Nephron progenitor cell (in vitro differentiated cells): ENCODE measurements at places on chromosomes 7 and 10.

- DNase-seq = no peak
- no peak overlapping the region for H3K4me3 ChIP-seq
- no peaks in the 10 kb centered on the region for H3K4me1 ChIP-seq
- no peak overlapping the region for H3K27ac ChIP-seq
These were observed 105.4 kb downstream of the ODAD2 start for GRCh38 chr10:27893358-27893954.

DNA sequence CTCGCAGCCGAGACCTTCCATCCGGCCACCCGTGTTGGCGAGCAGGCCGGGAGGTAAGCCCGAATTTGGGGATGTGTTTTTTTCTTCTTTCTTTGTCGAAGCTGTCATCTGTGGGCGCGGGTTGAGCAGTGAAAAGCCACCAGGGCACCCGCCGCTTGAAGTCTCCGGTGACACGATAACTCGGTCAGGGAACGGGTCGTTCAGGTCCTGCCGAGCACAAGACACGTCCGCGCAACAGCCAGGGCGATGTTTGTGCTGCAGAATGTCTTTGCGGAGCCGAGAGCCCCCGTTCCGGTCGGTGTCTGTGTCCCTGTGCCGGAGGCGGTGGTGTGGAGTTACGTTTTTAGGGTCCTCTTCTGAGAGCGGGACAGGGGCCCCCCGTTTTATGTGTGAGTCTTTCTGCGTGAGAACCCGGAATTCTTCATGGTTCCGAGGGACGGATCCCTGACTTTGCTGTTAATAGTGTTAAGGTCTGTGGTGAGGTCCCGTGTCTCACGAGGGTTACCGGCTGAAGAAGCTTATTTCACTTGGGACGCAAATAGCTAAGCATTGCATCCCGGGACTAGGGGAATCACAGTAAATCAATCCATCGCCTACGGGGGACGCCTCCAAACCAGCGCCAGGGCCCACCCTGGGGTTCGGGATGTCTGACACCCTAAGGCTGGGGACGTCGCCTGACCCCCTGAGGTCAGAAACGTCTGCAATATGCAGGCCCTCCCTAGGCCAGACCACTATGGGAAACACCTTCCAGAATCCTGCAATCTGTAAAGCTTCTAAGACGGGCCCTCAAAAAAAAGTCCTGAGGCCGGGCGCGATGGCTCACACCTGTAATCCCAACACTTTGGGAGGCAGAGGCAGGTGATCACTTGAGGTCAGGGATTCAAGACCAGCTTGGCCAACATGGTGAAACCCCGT lies 99.5 kb downstream of the ELFN1 start:
- H3K27ac ChIP-seq = no peak overlapping the region
- H3K36me3 ChIP-seq = no peaks in the 10 kb centered on the region
- no peak for DNase-seq
- H3K4me3 ChIP-seq = no peak overlapping the region
- H3K27me3 ChIP-seq = peaks cover 13% of the 10 kb centered on the region
- no peaks in the 10 kb centered on the region for H3K4me1 ChIP-seq

- no peak overlapping the region for H3K4me3 ChIP-seq
- no peaks in the 10 kb centered on the region for H3K36me3 ChIP-seq
- no peaks in the 10 kb centered on the region for H3K4me1 ChIP-seq
- H3K27ac ChIP-seq = no peak overlapping the region
These were observed 70.4 kb upstream of the APBB1IP start for GRCh38 chr10:26367771-26368170.

DNA sequence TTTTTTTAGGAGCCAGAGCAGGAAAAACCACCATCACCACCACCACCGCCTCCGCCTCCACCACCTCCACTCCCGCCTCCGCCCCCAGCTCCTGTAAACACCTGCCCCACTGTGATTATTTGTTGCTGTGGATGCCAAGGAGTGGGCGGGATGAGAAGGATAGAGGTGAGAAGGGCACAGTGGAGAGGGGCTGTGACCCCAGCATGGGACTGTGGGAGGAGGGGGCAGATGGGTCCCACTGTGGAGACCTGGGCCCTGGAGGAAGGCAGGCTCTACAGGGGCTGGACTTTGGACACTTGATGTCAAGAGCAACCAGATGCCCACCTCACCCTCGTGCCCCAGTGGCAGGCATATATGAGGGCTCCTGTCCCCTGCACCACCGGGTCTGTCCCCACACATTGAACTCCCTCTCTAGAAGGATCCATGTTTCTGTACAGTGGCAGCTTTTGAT lies 24.7 kb downstream of the ANTXRL start:
- H3K4me3 ChIP-seq = no peak overlapping the region
- no peak overlapping the region for H3K27ac ChIP-seq
- peaks cover 2% of the 10 kb centered on the region for H3K27me3 ChIP-seq
- no peaks in the 10 kb centered on the region for H3K36me3 ChIP-seq
- H3K4me1 ChIP-seq = peaks cover 5% of the 10 kb centered on the region

DNA sequence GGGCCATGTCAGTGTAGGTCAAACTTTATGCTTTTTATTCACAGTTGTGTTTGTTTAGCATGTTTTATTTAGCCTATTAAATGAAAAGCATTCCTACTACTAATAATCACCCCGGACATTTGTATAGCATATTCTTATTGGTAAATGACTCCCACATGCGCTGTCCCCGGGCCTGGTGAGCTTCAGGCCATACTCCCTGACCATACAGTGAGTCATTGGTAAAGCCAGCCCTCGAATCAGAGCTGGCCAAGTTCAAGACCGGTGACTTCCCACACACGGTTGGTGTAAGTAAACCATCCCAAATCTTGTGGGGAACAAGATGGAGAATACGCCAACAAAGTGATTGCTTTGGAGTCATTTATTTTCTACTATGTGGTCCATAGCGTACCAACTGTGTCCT lies 238.7 kb upstream of the TCF7L2 start:
- no peak for DNase-seq
- H3K27me3 ChIP-seq = peaks cover 4% of the 10 kb centered on the region

- H3K4me1 ChIP-seq = peaks cover 30% of the 10 kb centered on the region
- peaks cover 22% of the 10 kb centered on the region for H3K36me3 ChIP-seq
- no peak for DNase-seq
- peaks cover 4% of the 10 kb centered on the region for H3K27me3 ChIP-seq
These were observed 150.2 kb upstream of the INSYN2A start for GRCh38 chr10:127346604-127347003.

DNA sequence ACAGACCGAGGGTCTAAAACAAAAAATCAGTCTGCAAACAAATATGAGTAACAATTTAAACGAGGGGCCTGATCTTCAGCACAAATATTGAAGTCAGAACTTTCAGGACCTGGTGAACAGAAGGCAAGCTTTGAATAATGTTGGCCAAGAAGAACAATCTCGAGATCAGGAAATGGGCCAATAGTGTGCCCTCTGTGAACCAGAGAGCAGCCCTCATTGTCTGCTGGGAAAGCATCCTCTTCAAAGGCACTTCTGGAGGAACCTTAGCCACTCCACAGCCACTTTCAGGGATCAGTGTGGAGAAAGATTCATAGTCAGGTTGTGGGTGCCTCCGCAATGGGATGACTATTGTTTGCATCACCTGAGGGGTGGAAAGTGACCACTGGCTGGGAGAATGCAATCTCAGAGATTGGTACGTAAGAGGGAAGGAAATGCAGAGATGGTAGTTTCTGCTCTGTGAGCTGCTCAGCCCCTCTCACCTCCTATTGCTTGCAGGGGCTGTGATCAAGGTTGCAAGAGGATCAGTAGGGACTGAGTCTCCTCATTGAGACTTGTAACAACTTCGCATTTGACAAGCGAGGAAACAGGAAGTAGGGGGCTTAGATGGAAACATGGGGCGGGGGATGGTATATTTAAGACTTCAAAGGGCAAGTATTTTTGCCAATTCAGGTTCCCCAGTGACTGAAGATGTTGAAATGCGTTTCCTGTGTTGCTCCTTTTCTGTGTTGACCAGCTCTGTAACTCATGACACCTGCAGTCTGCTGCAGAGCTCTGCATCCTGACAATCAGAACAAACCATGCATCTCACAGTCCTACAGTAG lies 28.4 kb upstream of the IFRD1 start:
- H3K27ac ChIP-seq = peak overlapping the region; percentile 78
- no peak overlapping the region for H3K4me3 ChIP-seq
- no peak for DNase-seq

DNA sequence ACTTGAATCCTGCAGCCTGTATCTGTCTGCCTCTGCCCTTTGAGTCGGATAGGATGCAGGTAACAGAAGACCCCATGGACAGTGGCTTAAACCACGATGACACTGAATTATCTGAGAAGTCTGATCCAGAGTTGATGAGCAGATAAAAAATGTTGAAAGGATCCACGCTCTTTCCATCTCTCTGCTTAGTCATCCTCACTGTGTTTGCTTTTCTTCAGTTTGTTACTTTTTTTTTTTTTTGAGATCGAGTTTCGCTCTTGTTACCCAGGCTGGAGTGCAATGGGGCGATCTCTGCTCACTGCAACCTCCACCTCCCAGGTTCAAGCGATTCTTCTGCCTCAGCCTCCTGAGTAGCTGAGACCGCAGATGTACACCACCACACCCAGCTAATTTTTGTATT lies 36.9 kb upstream of the GOLGA7B start:
- no peaks in the 10 kb centered on the region for H3K36me3 ChIP-seq
- peaks cover 7% of the 10 kb centered on the region for H3K4me1 ChIP-seq
- no peak overlapping the region for H3K4me3 ChIP-seq
- DNase-seq = no peak
- H3K27me3 ChIP-seq = peaks cover 53% of the 10 kb centered on the region

- peaks cover 47% of the 10 kb centered on the region for H3K4me1 ChIP-seq
- DNase-seq = peak; percentile 37
- peaks cover 12% of the 10 kb centered on the region for H3K36me3 ChIP-seq
These were observed 10.6 kb downstream of the BEND7 start for GRCh38 chr10:13518076-13518692.

- peaks cover 93% of the 10 kb centered on the region for H3K36me3 ChIP-seq
- H3K27ac ChIP-seq = peak overlapping the region; percentile 16
- no peak overlapping the region for H3K4me3 ChIP-seq
- H3K4me1 ChIP-seq = peaks cover 91% of the 10 kb centered on the region
- peaks cover 2% of the 10 kb centered on the region for H3K27me3 ChIP-seq
These were observed 215.4 kb downstream of the GLI3 start for GRCh38 chr7:42021631-42022030.

GRCh38 chr7:121328508-121329190 lies at the start of gene WNT16:
TSS of gene WNT16 (plus strand) at chr7:121329000. CDS start at chr7:121329293, 293 bp downstream.
- H3K4me3 ChIP-seq = peak within 1 kb of the TSS; percentile 84
- H3K36me3 ChIP-seq = no peaks in the 10 kb centered on the region
- peak; percentile 54 for DNase-seq
- peaks cover 34% of the 10 kb centered on the region for H3K4me1 ChIP-seq

DNA sequence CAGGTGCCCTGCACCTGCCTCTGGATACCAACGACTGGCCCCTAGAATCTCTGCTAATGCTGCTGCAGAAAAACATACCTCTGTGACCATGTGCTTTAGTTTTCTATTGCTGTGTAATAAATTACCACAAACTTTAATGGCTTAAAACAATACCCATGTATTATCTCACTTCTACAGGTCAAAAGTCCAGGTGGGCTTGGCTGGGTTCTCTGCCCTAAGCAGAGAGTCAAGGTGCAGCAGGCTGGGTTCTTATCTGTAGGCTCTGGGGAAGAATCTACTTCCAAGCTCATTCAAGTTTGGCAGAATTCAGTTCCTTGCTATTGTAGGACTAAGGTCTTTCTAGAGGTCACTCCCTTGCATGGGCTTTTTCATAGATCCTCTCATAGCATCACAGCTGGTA lies 52.3 kb downstream of the CCDC71L start:
- no peaks in the 10 kb centered on the region for H3K36me3 ChIP-seq
- H3K4me1 ChIP-seq = peaks cover 7% of the 10 kb centered on the region
- H3K27me3 ChIP-seq = no peaks in the 10 kb centered on the region

DNA sequence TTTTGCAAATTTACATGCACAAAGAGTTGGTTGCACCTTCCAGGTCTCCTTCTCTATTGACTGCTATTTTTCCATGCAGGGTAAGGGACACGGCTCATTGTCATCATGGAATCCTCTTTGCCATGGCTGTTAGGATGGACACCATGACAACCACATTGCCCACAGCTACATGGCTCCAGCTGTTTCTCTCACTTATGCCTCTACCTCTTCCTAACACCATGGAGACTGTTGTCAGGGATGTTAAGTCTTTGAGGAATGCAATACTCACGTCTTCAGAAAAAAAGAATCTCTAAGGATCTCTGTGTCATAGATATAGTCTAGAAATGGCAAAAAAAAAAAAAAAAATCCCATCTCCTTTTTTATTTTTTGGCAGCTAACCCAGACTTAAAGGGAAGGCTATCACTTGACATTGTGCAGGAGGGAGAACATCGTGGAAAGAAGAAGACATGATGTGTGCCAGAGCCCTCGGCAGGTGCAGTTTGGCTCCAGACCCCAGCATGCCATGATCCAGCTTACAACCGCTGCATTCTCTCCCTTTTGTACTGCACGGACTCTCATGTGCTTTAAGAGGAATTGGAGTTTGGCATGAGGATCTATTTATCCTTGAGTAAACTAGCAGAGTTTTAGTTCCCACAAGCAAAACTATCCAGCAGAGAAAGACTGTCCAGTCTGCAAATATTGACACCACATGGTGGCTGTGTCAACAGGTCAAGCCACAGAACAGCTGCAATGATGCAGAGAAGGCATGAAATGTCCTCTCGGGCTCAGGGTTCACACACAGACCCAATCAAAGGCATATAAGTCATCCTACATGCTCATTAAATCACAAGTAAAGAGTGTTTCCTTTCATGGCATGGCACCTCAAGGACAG lies 70.8 kb downstream of the FRMD4A start:
- H3K36me3 ChIP-seq = no peaks in the 10 kb centered on the region
- peaks cover 8% of the 10 kb centered on the region for H3K27me3 ChIP-seq
- H3K4me3 ChIP-seq = no peak overlapping the region
- no peak for DNase-seq
- peaks cover 50% of the 10 kb centered on the region for H3K4me1 ChIP-seq

GRCh38 chr10:106795619-106796018 lies 368.9 kb downstream of the SORCS1 start:
- DNase-seq = peak; percentile 51
- peaks cover 4% of the 10 kb centered on the region for H3K36me3 ChIP-seq
- H3K27ac ChIP-seq = no peak overlapping the region
- H3K4me1 ChIP-seq = no peaks in the 10 kb centered on the region
- peaks cover 2% of the 10 kb centered on the region for H3K27me3 ChIP-seq

DNA sequence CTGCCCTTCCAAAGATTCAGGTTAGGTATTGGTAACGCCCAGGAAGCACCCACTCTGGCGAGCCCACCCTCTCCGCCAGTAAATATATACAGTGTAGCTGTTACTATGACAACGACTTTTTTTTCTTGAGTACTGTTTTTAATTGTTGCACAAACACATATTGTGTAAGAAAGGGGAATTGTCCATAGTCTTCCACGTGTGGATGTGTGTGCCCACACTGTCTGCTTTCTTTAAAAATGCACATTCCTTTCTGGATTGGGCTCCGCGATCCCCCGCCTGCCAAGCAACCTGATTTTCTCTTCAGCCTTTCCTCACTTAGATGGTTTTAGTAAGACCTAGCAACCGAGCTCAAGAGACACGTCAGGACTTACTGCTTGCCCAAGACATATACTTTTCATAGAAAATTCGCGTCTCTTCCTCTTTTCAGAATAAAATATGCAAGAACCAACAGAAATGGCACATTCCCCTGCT lies 247.8 kb downstream of the EBF3 start:
- DNase-seq = no peak
- no peak overlapping the region for H3K27ac ChIP-seq
- peaks cover 9% of the 10 kb centered on the region for H3K36me3 ChIP-seq
- H3K4me1 ChIP-seq = peaks cover 8% of the 10 kb centered on the region
- H3K4me3 ChIP-seq = no peak overlapping the region

GRCh38 chr7:135929722-135930141 lies 47.4 kb downstream of the MTPN start:
- no peaks in the 10 kb centered on the region for H3K27me3 ChIP-seq
- DNase-seq = peak; percentile 11
- H3K4me1 ChIP-seq = peaks cover 68% of the 10 kb centered on the region
- peaks cover 41% of the 10 kb centered on the region for H3K36me3 ChIP-seq
- H3K27ac ChIP-seq = peak overlapping the region; percentile 96

GRCh38 chr10:88477343-88478085 lies 105.6 kb downstream of the RNLS start:
- H3K4me3 ChIP-seq = no peak overlapping the region
- H3K27me3 ChIP-seq = no peaks in the 10 kb centered on the region
- H3K36me3 ChIP-seq = no peaks in the 10 kb centered on the region
- H3K27ac ChIP-seq = no peak overlapping the region
- no peak for DNase-seq
- no peaks in the 10 kb centered on the region for H3K4me1 ChIP-seq
